ENCODE measurements at places on chromosomes 2 and 18.

GRCh38 chr2:214679736-214680135, 129.7 kb downstream of the BARD1 start:
- DNase-seq: no peak

DNA sequence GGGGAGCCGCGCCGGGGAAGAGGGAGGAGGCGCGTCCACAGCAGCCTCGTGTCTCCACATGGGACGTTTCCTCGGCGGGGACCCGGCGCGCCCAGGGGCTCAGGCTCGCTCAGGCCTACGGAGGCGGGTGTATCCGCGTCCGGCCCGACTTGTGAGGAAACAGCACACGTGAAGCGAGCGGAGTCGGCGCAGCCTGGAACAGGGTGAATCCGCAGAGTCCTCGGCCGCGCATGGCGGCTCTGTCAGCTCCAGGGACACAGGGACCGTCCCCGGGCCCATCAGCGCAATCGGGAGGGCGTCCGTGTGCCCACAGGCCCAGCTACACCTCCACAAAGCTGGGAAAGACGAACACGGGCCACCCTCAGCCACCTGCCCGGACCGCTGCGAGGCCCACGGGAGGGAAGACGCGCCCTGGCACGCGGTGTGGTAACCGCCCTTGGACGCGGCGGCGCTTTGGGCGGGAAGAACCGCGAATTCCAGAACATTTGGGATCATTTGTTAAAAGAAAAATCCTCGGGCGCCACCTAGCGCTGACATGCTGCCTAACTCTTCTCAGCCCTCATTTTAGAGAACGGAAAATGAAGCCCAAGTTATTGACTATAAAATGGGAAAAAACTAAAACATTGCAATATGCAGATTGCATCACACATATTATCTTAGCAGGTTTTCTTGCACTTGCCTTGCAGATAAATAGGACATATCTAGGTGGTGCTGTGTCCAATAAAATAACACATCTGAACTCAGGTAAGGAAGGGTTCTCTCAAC, 40.4 kb downstream of the TMEM18 start:
- DNase-seq: peak; percentile 52

GRCh38 chr2:159075727-159076126, 107.3 kb downstream of the TANC1 start:
- DNase-seq: no peak

DNA sequence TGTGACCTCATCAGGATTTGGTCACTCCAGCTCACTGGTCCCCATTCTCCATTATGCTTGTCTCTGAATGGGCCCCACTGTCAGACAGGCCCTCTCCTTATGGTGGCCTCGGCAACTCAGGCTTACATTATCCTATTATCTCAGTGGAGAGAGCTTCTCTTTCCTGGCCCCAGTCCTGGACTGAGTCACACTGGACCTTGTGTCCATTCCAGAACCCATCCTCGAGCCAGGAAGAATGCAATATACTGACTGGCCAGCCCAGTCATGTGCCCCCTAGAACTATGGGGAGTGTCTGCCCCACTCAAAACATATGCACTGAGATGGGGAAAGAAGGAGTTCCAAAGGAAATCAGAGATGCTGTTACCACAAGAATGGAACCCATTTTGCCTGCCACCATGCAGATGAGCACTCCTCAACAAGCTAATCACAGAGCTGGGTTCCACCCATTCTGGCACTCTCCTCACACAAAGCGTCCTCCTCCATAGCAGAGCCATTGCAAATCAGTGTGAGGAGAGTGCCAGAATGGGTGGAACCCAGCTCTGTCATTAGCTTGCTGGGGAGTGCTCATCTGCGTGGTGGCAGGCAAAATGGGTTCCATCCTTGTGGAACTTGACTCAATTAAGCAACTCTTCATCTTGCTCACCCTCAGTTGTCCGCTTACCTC, 71.9 kb downstream of the CHRNA1 start:
- DNase-seq: no peak

DNA sequence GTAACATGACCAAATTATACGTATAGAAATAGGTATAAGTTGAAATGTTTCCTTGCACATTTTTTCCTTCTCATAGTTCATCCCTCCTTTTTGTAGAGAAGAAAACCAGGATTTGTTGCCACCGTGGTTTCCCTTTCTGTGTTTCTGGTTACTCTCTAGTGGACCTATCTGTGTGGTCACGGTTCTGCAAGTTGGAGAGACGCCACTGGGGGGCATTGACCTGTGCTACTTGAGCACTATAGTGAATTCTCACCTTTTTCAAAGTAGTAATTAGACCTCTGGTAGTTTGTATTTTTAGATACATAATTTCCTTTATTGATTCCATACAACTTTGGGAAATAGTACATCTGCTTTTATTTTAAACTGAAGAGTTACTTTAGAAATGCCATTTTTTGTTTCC, 444.8 kb downstream of the PTPRM start:
- no peak for DNase-seq

DNA sequence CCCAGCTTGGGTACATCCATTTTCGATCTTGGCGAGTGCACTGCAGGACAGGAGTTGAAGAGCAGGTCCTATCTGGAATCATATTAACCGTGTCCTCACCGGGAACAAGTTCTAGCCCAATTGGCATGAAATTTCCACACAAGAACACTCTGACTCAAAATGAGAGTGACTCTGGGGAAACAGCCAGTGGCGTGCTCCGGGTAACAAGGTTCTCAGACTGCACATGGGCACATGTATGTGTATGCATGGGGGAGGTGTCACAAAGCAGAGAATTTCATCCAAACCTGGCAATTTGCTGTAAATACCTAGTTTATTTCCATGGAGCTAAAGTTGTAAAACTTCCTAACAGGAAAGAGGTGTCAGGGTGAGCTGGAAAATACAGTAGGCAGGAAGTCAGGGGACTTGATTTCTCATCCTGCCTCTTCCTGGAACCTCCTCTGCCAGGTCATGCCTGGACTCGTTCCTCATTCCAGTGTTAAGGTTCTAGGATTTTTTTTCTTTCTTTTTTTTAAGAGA, 1.7 kb downstream of the TUBB6 start:
- DNase-seq: peak; percentile 86

GRCh38 chr2:236940916-236941520, 144.7 kb upstream of the COPS8 start:
- DNase-seq: no peak

GRCh38 chr2:55123851-55124269, 73.6 kb upstream of the RTN4 start:
- DNase-seq: no peak

GRCh38 chr2:198706476-198707082, 751.2 kb downstream of the SATB2 start:
- DNase-seq: no peak

GRCh38 chr2:155141418-155141817, 442.9 kb downstream of the KCNJ3 start:
- no peak for DNase-seq

DNA sequence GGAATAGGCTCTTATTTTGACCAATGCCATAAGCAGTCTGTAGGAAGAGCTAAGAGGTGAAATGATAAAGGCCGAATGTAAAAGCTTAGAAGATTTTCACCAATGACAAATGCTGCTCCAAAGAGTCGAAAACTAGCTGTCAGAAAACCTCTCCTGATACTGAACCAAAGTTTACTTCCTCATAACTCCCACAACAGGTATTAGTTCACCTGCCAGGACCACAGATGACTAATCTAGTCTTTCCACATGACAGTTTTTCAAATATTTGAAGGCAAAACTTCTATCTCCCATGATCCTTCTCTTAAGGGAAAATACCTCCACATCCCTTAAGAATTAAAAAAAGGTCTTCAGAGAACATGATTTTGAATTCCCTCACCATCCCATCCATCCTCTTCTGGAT, 473.2 kb upstream of the SPHKAP start:
- peak; percentile 39 for DNase-seq

GRCh38 chr2:9168821-9169221, 37.8 kb upstream of the ASAP2 start:
- DNase-seq: no peak

- DNase-seq: no peak
These were observed 63.1 kb downstream of the UNC80 start for GRCh38 chr2:209834767-209835166.

- no peak for DNase-seq
These were observed 154.0 kb downstream of the LAMA1 start for GRCh38 chr18:6963452-6964097.

- no peak for DNase-seq
These were observed 2055.1 kb upstream of the CELF4 start for GRCh38 chr18:39620551-39621168.

DNA sequence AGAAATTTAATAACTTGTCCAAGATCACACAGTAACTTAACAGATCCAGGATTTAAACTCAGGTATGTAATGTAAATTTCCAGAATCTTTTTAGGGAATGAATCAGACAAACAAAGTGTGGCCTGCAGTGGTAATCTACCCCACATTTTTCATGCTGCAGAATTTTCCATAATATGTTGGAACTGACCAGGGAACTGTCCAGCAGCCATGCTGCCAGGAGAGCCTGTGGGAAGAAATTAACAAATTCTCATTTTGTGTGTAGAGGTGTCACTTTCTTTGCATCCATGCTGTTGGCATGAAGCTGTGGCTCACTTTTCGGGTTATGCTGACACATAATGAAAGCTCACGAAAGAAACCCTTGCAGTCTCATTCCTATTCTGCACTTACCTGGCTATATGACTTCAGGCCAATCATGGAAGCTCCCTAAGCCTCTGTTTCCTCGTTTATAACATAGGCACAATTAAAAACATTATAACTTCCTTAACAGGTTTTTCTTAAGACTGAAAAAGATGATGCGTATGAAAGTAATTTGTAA, 54.7 kb downstream of the CDKL4 start:
- DNase-seq: no peak

GRCh38 chr2:83386549-83386948, 1072.5 kb downstream of the SUCLG1 start:
- no peak for DNase-seq

GRCh38 chr2:174608866-174609214, 11.2 kb upstream of the WIPF1 start:
- no peak for DNase-seq

GRCh38 chr2:188189356-188189755, 102.3 kb upstream of the GULP1 start:
- DNase-seq: peak; percentile 77

GRCh38 chr2:216698293-216698692, 2.9 kb upstream of the IGFBP5 start:
- DNase-seq: no peak
